ENCODE measurements at places on chromosomes 1 and 21.
A peak's percentile ranks its signal among the peaks of the same experiment; 100 is the strongest.

GRCh38 chr1:88612292-88612691 is 71.8 kb upstream of the PKN2 start:
- no peak for DNase-seq

GRCh38 chr1:81613803-81614202 is 186.9 kb upstream of the ADGRL2 start:
- no peak for DNase-seq

DNA sequence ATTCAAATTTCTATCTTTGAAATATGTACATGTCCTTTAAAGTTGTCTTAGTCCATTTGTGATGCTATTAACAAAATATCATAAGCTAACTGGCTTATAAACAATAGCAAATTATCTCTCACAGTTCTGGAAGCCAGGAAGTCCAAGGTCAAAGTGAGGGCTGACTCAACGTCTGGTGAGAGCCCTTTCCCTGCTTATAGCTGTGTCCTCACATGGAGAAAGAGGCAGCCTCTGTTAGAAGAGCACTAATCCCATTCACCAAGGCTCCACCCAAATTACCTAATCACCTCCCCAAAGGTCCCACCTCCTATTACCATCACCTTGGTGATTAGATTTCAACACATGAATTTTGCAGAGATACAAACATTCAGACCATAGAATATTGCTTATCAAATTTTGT is 450.1 kb upstream of the BEND5 start:
- DNase-seq: no peak

DNA sequence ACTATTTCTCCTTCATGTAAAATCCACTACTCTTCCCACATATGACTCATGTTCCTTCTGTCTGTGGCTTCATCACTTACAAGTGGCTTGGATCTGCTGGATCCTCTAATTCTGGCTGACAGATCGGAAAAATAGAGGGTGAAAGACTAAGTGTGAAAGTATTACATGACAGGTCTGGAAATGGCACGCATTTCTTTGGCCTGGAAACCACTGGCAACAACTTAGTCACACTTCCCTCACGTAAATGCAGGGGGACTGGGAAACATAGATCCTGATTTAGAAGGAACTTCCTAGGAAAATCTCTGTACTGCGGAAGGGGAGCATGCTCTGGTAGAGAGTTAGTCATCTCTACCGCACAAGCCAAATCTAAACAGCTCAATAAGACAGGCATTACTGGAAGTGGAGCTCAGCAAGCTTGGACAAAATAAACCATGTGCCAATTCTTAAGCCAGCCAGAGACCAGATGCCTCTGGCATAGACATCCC is 305.4 kb upstream of the PTBP2 start:
- peak; percentile 62 for DNase-seq

DNA sequence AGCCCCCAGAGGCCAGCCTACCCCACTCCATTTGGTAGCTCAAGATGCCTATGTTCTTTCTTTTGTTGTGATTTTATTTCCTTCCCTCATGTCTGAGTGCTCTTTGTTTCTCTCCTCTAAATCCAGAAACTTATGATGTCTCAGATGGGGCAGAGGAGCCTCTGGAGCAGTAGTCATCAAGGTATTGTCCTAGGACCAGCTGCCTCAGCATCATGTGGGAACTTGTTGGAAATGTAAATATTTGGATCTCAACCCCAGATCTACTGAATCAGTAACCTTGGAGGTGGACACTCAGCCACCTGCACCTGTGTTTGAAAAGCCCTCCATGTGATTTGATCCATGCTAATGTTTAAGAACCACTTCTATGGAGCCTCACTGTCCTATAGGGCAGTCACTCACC is 593.1 kb upstream of the PLXNA2 start:
- no peak for DNase-seq

DNA sequence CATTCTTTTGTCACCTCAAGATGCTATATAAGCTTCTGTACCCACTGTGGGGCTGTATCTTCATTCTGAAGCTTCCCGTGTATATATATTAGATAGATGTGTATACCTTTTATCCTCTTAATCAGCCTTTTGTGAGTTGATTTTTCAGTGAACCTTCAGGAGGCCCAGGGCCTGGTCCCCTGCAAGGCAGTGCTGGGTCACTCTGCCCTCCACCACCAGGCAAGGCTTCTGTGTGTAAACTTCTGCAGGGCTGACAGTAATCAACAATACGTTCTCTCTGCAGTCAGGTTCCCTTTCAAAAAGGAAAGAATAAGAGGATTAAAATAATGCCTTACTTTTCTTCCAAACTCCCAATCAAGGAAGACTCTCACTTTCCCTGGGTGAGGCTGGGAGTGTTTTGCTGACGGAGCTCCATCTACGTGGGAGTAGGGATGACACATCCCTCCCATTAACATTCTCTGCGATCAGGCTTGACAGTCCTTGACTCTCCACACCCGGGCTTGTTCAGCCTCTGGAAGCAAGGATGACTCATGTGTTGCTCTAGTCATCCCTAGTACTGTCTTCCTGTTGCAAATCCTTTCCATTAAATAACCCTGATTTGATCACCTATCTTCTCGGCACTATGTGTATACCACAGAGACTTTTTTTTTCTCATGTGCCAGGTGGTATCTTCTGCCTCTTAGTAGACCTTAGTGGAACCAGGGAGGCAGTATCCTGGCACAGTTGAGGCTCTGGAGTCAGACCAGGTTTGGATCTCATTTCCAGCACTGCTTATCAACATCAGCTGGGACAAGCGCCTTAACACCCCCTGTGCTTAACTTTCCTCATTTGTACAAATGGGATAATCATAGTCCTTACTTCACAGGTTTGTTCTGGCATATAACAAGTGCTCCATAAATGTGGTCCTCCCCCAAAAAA is 70.3 kb upstream of the KCNK1 start:
- DNase-seq: no peak

- no peak for DNase-seq
These were observed 27.8 kb upstream of the DMRTA2 start for GRCh38 chr1:50450861-50451653.
